ENCODE measurements at places on chromosomes 4 and X. TPM values are rescaled to one million over a fixed set of nuclear protein-coding genes. Genes with fewer than 3 reads are reported as not detected.

ADH7 gene
- not detected for total RNA-seq

TMEM31 gene
- not detected for total RNA-seq

OCIAD2 gene
- total RNA-seq = 110 TPM

AADAT gene
- total RNA-seq = 8.9 TPM

CD38 gene
- total RNA-seq = 10.1 TPM

ZRSR2 gene
- 9.7 TPM for total RNA-seq

SLC10A6 gene
- not detected for total RNA-seq

CXCL11 gene
- total RNA-seq = 0.18 TPM

MAGEA12 gene
- 0.17 TPM for total RNA-seq

SPATA4 gene
- total RNA-seq = not detected

ADGRG2 gene
- total RNA-seq = 7.1 TPM

MAGEE2 gene
- not detected for total RNA-seq

IL13RA1 gene
- total RNA-seq = 49.6 TPM

CENPVL1 gene
- total RNA-seq = not detected

POLN gene
- total RNA-seq = 0.60 TPM

MAGEA1 gene
- 0.15 TPM for total RNA-seq

GUCY1B1 gene
- 0.25 TPM for total RNA-seq

FMR1NB gene
- not detected for total RNA-seq

HPGD gene
- 59.7 TPM for total RNA-seq

LNX1 gene
- not detected for total RNA-seq

TLR6 gene
- 3.7 TPM for total RNA-seq

PROM1 gene
- 0.09 TPM for total RNA-seq

HMX1 gene
- 0.10 TPM for total RNA-seq

RIBC1 gene
- 0.92 TPM for total RNA-seq

FAM50A gene
- 116 TPM for total RNA-seq

ZNF595 gene
- 19.7 TPM for total RNA-seq

MXRA5 gene
- not detected for total RNA-seq

Data from A549 treated with CORT108297 at 1 μM for 4 hours (cell line).